HT-29 (cell line): ENCODE measurements at places on chromosomes 5 and 9. TPM values are rescaled to one million over a fixed set of nuclear protein-coding genes. Genes with fewer than 3 reads are reported as not detected.

Gene PAEP
- not detected in 2 replicates for total RNA-seq

Gene TMEM8B
- total RNA-seq = 3.1 and 4.5 TPM in 2 replicates

DNA sequence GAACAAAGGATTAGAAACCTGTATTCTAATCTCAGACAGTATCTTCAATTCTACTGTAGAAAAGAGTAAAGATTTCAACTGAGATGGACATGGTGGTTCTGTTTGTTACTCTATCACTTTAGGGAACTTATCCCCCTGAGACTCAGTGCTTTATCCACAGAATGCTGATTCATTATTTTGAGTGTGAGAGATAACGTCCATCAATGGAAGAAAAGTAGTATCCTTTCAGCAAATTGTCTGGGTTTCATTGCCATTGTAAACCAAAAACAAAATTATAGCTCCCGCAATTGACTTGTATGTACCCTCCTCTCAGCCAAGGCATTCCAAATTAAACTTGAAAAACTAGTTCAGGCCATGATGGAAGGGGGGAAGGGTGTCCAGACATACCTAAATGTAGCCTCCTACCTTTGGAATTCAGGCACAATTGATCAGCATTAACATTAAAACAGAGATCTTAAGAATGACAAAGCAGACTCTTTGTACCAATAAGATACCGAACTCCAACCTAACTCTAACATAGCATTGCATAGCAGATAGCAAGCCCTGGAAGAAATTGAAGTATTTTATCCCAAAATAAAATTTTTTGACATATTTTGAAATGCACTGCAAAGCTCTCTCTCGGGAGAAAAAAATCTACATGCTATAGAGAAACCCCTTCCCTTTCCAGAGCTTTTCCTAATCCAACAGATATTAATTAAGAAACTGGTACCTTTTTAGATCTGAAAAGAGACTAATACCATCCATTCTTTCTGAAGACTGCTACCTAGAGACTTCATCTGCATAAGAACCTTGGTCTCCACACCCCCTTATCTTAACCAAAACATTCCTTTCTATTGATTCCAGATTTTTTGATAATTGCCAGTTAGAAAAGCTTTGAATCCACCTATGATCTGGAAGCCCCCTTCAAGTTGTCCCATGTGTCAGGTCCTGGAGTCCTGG, 1055.7 kb downstream of the PTPRD start:
- DNase-seq = no peak

DNA sequence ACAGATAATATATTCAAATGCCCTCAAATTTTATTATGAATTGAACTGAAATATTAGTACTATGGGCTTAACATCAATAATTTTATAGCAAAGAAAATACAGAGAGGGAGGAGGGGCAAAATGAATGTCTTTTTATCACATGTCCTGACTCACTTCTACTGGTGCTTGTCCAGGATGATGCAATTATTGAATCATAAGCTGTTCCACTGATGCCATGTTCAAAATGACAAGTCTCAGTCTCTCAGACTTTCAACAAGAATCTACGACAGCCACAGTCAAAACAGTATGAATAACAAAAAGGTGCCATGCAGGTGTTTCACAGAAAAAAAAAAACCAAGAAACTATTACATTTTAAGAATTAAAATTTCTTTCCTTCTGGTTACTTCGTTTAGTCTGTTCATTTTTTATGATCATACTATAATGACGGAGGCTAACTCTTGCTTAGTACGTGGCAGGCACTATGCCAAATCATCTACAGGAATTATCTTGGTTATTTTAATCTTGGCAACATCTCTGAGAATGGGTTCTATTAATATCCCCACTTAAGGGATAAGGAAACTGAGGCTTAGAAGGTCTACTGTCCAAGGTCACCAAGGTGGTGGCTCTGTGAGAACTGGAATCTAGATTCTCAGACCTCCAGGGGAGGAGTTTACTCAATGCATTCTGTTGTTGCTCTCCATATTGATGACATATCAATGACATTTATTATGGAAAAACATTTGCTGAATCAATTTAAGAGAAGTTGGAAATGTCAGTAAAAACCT, 61.5 kb downstream of the NR3C1 start:
- DNase-seq = no peak

GRCh38 chr9:8186560-8186959, 387.0 kb upstream of the DMAC1 start:
- no peak for DNase-seq
